Hematopoietic multipotent progenitor cell treated with erythropoietin and hydrocortisone succinate and interleukin-3 and kit ligand, for 6 days (in vitro differentiated cells): ENCODE measurements at places on chromosomes 16 and 17.

- DNase-seq, result no peak
Observed at GRCh38 chr17:48486557-48486956, 44.3 kb downstream of the HOXB1 start.

GRCh38 chr17:15470536-15470935 lies 3.1 kb upstream of the CDRT4 start:
- DNase-seq, result no peak

DNA sequence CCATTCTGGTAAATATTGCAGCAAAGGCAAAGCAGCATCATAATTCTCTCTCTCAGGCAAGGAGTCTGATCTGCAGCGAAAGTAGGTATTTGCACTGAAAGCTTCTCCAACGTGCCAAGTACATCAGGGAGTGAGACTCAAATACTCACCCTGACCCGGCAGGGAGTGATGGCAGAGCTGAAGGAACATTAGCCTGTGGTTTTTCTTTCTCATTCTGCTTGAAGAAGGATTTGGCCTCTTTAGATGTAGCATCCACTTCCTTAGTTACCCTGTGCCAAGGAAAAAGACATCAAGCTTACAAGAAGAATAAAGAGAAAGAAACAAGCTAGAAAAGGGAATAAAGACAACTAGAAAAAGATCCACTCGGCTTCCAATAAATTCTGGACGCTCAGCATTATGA lies 38.4 kb downstream of the CFDP1 start:
- DNase-seq, result no peak

DNA sequence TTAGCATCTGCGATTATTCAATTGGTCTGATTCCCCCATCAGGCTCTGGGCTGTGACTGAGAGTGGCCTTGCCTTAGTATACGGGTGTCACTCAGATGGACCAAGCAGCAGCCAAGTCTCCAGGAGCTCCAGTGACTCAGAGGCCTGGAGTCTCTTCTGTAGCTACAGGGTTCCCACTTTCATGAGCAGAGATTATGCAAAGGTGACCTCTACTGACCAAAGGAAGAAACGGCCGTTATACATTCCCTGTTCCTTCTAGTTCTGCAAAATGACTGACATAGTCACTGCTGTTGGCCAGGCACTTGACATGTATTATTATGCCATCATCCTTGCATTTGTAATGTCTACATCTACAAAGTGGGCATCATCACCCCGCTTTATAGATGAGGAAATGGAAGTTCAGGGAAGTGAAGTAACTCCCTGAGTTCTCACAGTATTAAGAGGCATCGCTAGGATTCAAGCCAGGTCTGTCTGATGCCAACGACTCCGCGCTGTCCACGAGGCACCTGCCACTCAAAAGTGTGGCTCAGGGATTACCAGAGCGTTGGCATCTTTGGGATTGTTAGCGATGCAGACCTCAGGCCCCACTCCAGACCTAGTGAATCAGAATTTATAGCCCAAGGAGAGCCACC lies 23.3 kb downstream of the SLC38A7 start:
- DNase-seq, result peak; percentile 89

DNA sequence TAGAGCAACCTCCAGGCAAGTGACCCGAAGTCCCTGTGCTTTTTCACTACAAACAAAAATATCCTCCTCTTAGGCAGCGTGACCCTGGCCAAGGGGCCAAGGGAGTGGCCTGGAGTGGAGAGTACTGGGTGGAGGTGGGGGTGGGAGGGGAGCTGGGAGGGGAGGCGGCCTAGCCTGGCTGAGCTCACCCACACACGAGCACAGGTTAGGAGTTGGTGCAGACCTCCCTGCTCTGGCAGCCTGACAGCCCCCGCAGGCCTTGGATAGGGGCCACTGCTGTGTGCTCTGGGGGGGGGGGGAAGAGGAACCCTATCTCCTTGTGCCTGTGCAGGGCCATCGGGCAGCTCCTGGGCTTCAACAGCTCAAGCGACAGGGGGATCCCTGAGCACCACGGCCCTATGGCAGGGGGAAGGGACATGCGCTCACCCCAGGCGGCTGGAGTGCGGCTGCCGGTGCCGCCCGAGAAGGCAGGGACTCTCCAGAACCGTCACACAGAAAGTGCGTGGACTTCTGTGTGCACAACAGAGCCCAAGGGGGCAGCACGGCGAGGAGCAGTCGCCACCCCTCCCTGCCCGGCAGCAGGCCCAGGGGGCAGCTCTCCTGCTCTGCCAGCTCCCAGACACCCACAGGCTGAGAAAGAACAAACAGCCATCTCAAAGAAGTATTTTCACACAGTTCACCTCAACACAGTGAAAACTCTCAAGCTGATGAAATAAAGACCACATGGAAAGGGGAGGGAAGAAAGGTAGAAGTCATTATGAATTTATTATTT lies 13.3 kb downstream of the SLC16A3 start:
- DNase-seq, result peak; percentile 81

- DNase-seq, result no peak
Observed at GRCh38 chr16:65658349-65658748, 536.5 kb upstream of the CDH11 start.

DNA sequence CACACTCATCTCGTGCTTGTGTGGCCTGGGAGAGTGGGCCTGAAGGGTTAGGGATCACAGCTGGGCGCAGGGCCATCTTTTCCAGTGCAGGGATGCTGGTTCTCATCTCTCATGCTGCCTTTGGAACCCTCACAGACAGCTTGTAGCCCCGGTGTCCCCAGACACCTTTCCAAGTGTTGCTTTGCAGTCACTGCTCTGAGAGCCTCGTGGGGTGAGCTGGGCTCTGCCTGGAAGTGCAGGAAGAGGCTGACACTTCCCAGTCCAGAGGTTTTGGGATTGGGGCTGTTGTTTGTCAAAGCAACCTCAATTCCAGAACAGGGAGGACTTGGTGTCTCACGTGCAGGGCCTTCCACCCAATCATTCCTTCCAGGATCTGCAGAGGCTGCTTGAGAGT lies 28.2 kb downstream of the TBX4 start:
- DNase-seq, result no peak

DNA sequence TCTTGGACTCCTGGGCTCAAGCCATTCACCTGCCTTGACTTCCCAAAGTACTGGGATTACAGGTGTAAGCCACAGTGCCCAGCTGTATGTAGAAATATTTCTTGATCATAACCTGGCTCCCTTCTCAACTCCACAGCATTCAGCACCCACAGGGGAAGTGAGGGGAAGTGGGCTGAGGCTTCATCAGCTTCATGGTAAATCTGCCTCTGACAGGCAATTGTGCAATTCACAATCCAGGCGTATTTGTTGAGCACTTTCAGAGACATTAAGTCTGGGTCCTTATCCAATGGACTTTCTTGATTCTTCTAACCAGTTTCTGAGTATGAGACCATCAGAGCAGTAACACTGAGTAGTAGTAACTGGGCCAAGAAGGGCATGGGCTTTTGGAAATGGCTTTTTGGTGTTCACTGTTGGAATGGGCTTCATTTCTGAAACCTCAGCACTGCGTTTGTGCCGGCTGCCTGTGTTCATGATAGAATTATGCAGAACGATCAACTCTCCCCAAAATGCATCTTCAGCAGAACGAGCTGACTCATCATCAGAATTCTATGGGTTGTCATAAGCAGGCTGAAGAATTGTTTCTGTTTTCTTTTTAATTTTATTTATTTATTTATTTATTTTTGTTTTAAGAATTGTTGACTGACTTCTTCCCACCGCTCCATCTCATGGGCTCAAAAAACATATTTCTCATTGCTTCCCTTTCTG lies 28.9 kb downstream of the FAM20A start:
- DNase-seq, result peak; percentile 13

DNA sequence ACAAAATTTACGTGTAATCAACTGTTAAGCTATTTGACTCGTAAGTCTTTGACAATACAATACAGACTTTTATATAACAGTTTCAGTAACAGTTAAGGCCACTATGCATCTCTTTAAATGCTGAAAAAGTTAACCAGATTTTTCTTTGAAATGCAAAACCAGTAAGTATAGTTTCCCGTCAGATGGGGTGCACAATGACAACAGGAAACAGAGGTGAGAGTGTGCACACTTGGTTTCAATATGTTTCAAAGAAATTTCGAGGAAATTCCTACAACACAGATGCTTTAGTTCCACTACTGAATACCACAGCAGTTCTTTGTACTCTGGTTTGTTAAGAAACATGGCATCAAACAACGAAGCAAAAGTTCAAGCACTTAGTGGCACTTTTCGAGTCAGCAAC lies 48.4 kb downstream of the RNF157 start:
- no peak for DNase-seq

DNA sequence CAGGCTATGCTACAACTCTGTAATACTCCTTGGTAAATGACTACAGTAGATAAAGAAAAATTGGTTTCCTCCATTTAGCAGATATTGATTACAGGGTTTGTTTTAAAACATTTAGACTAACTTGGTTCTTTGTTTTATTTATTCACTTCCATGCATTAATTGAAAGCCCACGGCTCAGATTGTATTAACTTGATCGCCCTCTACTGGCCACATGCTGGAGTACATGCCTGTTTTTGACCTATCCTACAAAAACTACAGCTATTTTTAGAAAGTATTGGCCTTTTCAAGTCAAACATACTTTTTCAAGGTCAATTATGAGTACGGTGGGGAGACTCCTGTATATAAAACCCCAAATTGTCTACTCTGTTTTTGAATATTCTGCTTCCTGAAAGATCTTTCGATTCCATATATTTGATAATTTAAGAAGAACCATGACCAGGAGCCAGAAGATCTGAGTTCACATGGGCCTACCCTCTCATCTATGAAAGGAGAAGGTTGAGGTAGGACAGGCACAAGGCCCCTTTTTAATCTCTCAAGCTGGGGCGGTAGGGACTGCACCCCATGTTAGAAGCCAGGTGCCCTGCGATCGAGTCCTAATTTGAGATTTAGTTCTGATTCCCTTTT lies 51.8 kb downstream of the CA10 start:
- DNase-seq, result peak; percentile 70

DNA sequence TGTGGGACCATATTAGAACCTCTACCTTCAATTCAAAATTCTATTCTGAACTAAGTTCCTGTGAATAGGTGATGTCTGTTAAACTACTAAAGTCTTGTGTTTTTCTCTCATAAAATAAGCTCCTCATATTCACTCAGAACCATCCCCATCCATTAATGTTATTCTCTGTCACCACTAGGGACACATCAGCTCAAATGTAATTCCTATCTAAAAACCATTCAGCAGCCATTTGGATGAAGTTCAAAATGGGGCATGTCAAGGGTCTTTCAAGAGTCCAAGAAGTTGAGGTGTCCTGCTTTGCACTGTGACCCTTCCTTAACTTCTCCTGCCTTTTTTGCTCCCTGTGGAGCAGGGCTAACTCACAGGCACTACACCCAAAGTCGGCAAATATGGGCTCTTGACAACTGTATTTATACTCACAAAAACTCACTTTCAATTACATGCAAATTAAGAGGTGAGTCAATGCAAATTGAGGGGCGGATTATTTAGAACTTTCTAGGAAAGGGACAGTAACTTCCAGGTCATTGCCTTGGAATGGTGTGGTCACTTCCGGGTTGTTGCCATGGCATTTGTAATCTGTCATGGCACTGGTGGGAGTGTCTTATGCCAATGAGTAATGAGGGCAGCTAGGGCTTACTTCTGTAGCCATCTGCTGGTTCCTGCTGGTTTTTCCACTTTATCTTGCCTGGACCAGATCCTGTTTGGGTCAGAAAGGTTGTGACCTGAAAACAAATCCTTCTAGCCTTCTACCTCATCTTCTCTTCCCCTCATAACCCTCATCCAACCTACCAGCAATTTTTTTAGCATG lies 128.2 kb upstream of the COX10 start:
- DNase-seq, result no peak

GRCh38 chr17:78400581-78401240 lies 22.3 kb downstream of the PGS1 start:
- no peak for DNase-seq

DNA sequence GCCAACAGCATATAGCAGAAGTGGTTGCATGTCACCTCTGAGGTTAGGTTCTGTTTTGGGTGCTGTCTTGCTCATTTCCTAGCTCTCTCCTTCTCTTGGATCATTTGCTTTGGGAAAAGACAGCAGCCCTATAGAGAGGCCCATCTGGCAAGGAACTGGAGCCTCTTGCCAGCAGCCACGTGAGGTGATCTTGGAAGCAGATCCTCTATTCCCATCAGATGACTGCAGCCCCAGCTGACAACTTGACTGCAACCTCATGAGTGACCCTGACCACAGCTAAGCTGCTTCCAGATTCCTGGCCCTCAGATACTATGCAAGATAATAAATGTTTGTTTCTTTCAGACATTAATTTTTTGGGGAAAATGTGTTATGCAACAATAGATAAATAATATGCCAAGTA lies 213.3 kb upstream of the HS3ST4 start:
- no peak for DNase-seq

- peak; percentile 71 for DNase-seq
Observed at GRCh38 chr17:39270923-39271322, 45.2 kb upstream of the STAC2 start.

DNA sequence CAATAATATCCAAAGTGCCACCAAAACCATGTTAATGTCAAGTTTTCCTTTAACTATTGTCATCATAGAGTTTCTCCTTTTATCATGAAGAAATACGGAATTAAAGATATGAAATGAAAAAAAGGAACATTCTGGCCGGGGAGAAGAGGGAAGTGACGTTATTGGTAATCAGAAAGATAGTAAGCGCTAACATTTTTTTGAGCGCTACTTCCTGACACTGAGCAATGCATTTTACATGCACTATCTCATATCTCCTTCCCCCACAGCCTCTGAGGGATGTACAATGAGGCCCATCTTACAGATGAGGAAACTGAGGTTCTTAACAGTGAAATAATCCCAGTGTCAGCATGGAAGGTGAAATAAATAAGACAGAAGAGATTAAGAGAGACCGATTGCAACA lies 410.9 kb downstream of the SOX9 start:
- DNase-seq, result no peak

- DNase-seq, result no peak
Observed at GRCh38 chr16:85101956-85102630, 10.2 kb downstream of the CIBAR2 start.

- DNase-seq, result no peak
Observed at GRCh38 chr17:5769593-5770354, 185.5 kb upstream of the NLRP1 start.

GRCh38 chr17:46769531-46770438 lies 48.7 kb downstream of the WNT3 start:
- peak; percentile 69 for DNase-seq

- peak; percentile 66 for DNase-seq
Observed at GRCh38 chr17:78154903-78155811, 9.0 kb downstream of the C17orf99 start.

DNA sequence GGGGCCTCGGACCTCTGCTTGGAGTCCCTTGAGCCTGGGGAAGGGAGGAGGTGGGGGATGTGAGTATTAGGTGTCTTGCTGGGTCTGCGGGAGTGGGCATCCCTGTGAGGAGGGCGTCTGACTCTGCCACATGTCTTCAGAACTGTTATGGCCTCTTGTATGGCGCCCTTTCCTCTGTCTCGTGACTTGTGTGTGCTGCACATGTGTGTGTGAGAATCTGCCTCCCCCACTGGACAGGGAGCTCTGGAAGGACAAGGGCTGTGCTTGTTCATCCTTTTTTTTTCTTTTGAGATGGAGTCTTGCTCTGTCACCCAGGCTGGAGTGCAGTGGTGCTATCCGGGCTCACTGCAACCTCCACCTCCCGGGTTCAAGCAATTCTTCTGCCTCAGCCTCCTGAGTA lies 33.4 kb downstream of the ARHGAP23 start:
- no peak for DNase-seq

GRCh38 chr16:85124636-85125346 lies 12.5 kb upstream of the CIBAR2 start:
- DNase-seq, result no peak
